ENCODE measurements at places on chromosomes 12 and 14.

DNA sequence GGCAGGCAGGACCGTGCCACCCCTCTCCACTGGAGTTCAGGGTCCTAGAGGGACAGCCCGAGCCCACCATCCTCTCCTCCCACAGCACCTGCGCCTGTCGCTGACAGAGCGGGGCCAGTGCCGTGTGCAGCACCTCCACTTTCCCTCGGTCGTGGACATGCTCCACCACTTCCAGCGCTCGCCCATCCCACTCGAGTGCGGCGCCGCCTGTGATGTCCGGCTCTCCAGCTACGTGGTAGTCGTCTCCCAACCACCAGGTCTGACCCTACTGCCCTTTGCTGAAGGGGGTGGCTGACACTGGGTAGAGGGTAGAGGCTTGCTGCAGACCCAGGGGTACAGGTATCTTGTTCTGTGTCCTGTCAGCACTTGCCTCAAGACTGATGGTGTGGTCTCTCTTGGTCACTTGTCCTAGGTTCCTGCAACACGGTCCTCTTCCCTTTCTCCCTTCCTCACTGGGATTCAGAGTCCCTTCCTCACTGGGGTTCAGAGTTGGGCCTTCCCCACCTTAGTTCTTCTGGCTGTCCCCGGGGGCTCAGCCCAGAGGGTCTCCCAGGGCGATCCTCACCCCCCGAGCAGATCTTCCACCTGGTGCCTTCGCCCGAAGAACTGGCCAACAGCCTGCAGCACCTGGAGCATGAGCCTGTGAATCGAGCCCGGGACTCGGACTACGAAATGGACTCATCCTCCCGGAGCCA lies 42.0 kb downstream of the SH2B3 start:
- peak; percentile 19 for DNase-seq

- DNase-seq = no peak
Measured at GRCh38 chr12:68876461-68876860, 56.5 kb downstream of the CPM start.

DNA sequence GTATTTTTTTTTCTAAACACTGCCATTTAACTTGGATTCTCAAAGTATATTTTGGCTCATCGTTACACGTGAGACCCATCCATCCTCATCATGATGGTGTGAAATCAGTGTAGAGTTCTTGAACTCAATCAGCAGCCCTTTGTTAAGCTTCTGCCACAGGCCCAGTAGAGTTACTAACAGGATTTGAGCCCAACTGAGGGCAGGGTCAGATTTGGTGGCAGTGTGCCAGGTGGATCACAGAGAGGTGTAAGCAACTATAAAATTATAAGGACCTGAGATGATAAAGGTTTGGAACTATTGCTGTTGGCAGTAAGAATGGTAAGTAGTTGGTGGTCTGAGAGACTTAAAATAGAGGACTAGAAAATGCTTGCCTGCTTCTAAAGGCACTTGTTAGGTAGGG lies 72.8 kb downstream of the RASSF8 start:
- DNase-seq = no peak

GRCh38 chr14:61653507-61653906 lies 41.8 kb upstream of the HIF1A start:
- DNase-seq = no peak

- no peak for DNase-seq
Measured at GRCh38 chr12:4302881-4303280, 18.1 kb upstream of the TIGAR start.

- DNase-seq = no peak
Measured at GRCh38 chr14:68172216-68172615, 352.6 kb downstream of the RAD51B start.

- no peak for DNase-seq
Measured at GRCh38 chr12:31000751-31001150, 72.9 kb upstream of the DDX11 start.

DNA sequence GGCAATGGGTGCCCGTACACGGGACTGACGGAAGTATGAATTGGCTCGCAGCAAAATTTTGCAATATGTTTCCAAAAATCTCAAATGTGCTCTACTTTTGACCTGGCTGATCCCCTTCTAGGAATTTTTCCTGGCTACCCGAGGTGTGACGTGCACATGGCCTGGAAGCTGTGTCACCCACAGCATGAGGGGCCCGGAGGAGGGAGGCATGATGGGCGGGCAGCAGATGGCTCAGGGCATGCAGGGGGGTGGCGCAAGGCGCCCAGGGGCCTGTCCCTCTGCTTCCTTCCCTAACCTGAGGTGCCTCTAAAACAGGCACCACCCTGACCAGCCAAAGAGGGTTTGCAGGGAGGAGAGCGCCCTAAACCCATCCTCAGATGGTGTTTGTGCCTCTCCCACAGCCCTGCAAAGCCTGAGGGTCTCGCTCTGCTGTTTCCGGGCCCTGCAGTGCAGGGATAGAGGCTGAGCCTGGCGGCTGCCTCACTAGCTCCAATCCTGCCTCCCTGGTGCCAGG lies 6.7 kb downstream of the GPR132 start:
- DNase-seq = no peak

DNA sequence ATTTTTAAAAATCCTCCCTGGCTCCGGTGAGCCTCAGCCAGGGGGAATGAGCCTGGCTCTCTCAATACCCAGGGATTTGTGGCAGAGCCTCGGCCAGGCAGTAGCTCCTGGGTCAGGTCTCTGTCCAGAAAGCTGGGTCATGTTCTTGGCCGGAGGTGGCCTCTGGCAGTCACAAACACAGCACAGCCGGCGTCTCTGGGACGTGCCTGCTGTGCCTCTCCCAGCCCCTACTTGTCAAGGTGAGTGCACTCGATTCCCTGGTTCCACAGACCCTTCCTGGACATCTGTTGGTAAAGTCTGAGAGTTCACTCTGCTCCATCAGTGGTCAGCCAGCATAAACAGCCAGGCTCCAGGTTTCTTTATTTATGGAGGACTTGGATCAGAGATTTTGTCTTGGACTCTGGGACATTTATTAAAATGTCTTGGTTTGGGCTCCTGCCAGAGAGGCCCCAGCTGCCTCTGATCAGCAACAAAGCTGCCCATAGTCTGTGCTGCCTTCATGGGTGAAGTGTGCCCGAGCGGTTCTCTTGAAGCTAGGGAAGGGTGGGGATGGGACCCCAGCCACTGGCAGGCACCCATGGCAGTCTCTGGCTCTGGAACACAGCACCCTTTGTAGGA lies 56.7 kb downstream of the DGLUCY start:
- peak; percentile 58 for DNase-seq

- DNase-seq = no peak
Measured at GRCh38 chr14:87148655-87149054, 844.3 kb downstream of the GALC start.

DNA sequence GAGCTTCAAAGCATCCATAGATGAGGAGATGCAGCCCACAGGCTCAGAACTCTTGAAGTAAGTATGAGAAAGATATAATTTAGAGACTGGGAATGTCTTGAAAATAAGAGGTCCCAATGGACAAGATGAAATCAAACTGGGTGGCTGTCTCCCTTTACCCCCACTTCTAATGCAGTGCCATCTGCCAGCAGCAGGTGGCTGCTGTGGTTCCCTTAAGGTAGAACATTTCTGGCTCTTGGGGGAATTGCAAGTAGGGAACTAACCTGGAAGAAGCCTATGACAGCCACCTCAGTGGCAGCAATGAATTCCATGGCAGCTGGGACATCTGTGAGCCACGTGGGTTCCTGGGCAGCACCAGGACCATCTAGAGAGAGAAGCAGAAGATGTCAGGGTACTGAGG lies 648 bp downstream of the ERP27 start:
- no peak for DNase-seq

DNA sequence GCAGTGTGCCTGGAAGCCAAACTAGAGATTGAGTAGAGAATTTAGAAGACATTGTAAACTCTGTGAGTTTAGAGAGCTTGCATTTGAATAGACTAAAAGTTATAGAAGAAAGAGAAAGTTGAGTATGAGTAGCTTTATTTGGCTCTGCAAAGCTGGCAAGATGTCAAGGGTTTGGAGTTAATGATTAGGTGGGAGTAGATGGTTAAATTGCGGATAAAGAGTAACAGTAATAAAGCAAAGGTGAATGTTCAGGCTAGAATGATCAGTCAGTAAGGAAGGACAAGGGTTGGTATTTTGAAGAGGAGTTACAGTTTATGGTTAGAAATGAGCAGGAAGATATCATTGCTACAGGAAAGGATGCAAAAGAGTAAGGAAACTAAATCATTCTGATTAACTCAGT lies 5.2 kb downstream of the PPM1A start:
- DNase-seq = peak; percentile 36

- DNase-seq = peak; percentile 73
Measured at GRCh38 chr14:59337141-59337611, 128.0 kb downstream of the GPR135 start.

GRCh38 chr14:22515929-22516328 lies 73.1 kb downstream of the DAD1 start:
- no peak for DNase-seq

GRCh38 chr12:105235281-105235731 lies 668 bp downstream of the APPL2 start:
- no peak for DNase-seq

DNA sequence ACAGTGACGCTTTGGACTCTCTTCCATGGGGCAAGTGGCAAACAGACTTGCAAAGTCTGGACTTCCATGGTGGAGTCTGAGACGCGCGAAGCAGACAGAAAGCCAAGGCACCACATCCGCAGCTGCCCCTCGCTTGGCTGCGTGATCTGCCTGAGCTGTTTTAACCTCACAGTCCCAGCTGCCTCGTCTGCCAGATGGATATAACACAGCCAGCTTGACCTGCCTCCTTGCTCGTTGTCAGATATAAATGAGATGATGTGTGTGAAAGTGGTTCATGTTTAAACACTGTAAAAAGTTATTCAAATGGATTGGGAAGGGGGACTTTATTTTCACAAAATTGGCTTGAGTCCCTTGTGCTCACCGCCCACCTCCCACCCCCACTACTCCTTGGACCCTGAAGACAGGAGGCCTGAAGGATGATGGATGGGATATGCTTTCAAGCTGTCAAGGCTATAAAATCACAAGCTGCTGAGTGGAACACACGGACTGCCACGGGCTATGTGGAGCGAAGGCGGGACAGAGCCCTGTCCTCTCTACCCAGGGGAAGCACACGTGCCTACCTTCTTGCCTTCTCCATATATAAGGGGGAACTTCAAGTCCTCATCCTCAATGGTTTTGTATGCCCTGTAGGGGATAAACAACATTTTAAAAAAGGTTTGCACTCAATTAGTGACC lies 226.9 kb downstream of the MON2 start:
- no peak for DNase-seq

GRCh38 chr14:54693761-54694160 lies 126.8 kb downstream of the SAMD4A start:
- no peak for DNase-seq

- peak; percentile 55 for DNase-seq
Measured at GRCh38 chr14:46581036-46581671, 70.4 kb downstream of the RPL10L start.

GRCh38 chr14:29062466-29062865 lies 295.9 kb downstream of the FOXG1 start:
- no peak for DNase-seq

GRCh38 chr14:72892879-72893635 lies 844 bp downstream of the DPF3 start:
- peak; percentile 54 for DNase-seq

Data from stomach (tissue), 19 donors.